Fibroblast of lung (primary cell): ENCODE measurements at places on chromosomes 12 and 14.

- no peak for DNase-seq
- H3K36me3 ChIP-seq = no peaks in the 10 kb centered on the region
- no peak overlapping the region for H3K27ac ChIP-seq
- no peaks in the 10 kb centered on the region for H3K4me1 ChIP-seq
- no peaks in the 10 kb centered on the region for H3K27me3 ChIP-seq
These were observed 78.4 kb downstream of the MOK start for GRCh38 chr14:102226356-102227125.

GRCh38 chr12:124109760-124110159 lies 136.7 kb downstream of the ZNF664 start:
- no peaks in the 10 kb centered on the region for H3K4me1 ChIP-seq
- H3K36me3 ChIP-seq = no peaks in the 10 kb centered on the region
- no peak overlapping the region for H3K4me3 ChIP-seq
- no peak overlapping the region for H3K27ac ChIP-seq

DNA sequence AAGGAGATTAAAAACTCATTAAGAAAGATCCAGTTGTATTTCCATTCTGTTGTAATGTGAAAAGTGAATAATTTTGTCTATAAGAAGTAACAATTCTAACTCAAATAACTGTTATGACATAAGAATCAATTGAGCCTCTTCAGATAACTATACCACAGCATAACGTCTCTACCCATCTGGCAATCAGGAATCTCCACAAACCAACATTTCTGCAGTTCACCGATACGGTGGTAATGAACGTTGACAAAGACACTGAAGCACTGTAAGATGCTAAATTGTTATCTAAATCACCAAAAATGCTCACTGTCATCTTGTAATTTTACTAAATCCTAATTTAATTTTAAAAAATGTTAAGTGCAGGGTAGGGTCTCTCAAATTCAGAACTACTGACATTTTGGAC lies 130.9 kb upstream of the USP15 start:
- H3K4me1 ChIP-seq = no peaks in the 10 kb centered on the region
- H3K36me3 ChIP-seq = no peaks in the 10 kb centered on the region
- no peaks in the 10 kb centered on the region for H3K27me3 ChIP-seq

GRCh38 chr12:52656616-52657015 lies 4.6 kb upstream of the KRT2 start:
- H3K27ac ChIP-seq = no peak overlapping the region
- no peaks in the 10 kb centered on the region for H3K36me3 ChIP-seq
- no peak overlapping the region for H3K4me3 ChIP-seq
- peaks cover 4% of the 10 kb centered on the region for H3K27me3 ChIP-seq

GRCh38 chr14:40656311-40656710 lies 950.4 kb upstream of the LRFN5 start:
- no peak for DNase-seq
- H3K4me3 ChIP-seq = no peak overlapping the region
- no peaks in the 10 kb centered on the region for H3K27me3 ChIP-seq

DNA sequence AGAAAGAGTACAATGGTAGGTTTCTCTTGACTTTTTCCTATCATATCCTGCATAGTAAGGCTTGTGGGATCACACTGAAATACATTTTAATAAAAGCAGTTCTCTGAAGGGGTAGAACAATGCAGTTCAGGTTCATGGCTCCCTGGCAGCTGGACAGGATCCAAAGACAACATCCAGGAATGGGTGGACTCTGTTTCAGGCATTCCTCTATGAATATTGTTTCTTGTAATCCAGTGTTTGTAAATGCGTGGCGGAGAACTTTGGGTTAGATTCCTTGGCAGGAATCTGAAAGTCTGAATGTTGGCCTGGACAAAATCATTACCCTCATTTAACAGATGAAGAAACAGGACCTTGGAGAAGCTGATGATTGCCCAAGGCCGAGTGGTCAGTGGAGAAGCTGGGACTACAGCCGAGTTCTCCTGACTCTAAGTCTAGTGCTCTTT lies 43.5 kb downstream of the SYNE2 start:
- peak; percentile 91 for DNase-seq
- H3K27me3 ChIP-seq = no peaks in the 10 kb centered on the region
- no peaks in the 10 kb centered on the region for H3K36me3 ChIP-seq
- H3K4me3 ChIP-seq = no peak overlapping the region
- no peak overlapping the region for H3K27ac ChIP-seq

- DNase-seq = peak; percentile 96
- H3K36me3 ChIP-seq = no peaks in the 10 kb centered on the region
- no peak overlapping the region for H3K4me3 ChIP-seq
- no peak overlapping the region for H3K27ac ChIP-seq
- no peaks in the 10 kb centered on the region for H3K4me1 ChIP-seq
These were observed 37.7 kb downstream of the FGD4 start for GRCh38 chr12:32437095-32437515.

DNA sequence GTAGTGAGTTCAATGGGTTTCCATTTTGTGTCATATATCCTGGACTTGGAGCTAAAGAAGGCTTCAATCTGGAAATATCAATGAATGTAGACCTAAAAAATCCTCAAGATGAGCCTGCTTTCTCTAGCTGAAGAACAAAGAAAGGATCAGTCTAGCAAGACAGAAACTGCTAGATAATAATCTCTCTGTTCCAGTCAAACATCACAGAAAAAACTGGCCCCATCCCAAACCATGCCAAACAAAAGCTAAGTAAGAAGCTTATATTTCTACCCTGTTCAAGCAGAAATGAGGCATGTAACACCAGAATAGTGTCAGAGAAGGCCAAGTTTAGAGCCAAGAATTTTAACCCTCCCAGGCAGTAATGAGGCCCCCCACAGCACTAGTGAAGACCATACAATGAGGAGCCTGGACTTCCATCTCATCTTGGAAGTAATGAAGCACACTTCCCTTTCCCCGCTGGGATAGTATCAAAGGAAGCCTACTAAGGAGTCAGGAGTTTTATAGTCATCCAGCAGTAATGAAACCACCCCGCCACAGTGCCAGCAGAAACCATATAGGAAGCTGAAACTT lies 95.8 kb downstream of the NELL2 start:
- no peak overlapping the region for H3K4me3 ChIP-seq
- H3K27me3 ChIP-seq = no peaks in the 10 kb centered on the region
- H3K27ac ChIP-seq = no peak overlapping the region
- no peaks in the 10 kb centered on the region for H3K36me3 ChIP-seq

- H3K36me3 ChIP-seq = no peaks in the 10 kb centered on the region
- no peak overlapping the region for H3K27ac ChIP-seq
- H3K27me3 ChIP-seq = no peaks in the 10 kb centered on the region
- DNase-seq = peak; percentile 15
These were observed 122.2 kb downstream of the NTS start for GRCh38 chr12:85996280-85996679.

DNA sequence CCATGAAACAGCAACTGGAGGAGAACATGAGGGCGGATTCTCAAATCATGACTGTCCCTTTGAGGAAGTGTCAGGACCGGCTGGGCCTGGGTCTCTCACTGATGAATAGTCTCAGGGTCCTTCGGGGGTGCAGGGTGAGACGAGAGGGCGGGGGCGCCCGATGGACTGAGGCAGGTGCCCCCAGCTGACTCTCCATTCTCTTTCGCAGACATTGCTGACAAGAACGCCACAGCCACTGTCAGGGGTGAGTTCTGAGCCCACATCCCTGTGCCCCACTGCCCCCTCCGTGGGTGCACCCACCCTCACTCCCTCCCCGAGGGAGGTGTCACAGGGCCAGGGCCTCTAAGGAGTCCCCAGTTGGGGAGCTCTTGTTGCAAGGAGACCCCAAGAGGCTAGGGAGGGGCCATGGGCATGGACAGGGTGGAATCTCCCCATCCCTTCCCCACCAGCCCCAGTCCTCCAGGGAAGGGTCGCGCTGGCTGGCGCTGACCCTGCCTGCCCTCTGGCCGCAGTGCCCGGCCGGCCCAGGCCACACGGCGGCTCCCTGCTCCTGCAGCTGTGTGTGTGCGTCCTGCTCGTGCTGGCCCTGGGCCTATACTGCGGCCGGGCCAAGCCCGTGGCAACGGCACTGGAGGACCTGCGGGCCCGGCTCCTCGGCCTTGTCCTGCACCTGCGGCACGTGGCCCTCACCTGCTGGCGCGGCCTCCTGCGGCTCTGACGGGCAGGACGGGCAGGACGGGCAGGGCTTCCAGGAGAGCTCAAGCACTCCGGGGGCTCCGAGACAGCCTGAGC lies 8.7 kb downstream of the C14orf180 start:
- DNase-seq = no peak
- H3K27me3 ChIP-seq = no peaks in the 10 kb centered on the region
- H3K4me3 ChIP-seq = no peak overlapping the region
- no peaks in the 10 kb centered on the region for H3K36me3 ChIP-seq

GRCh38 chr12:56040963-56041551 lies 661 bp upstream of the RPS26 start:
- DNase-seq = no peak
- peaks cover 6% of the 10 kb centered on the region for H3K4me1 ChIP-seq
- H3K27ac ChIP-seq = peak overlapping the region; percentile 51
- H3K36me3 ChIP-seq = peaks cover 9% of the 10 kb centered on the region
- H3K4me3 ChIP-seq = peak overlapping the region; percentile 97

DNA sequence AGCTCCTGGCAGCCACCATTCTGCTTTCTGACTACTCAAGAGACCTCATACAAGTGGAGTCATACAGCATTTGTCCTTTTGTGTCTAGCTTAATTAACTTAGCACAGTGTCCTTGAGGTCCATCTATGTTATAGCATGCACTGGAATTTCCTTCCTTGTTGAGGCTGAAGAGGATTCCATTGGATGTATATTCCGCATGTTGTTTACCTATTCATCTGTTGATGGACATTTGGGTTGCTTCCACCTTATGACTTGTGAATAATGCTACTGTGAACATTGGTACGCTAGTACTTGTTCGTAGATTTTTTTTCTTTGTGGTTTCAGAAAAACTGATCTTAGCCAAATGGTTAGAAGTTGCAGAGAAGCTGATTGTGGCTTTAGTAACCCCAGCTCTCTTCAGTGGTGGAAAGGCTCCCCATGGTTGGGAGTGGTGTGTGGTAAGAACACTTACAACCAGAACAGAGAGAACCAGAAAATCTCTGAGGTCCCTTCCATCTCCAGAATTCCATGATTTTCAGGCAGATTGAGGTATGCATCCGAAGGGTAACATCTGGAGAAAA lies 118.4 kb downstream of the SAMD4A start:
- no peaks in the 10 kb centered on the region for H3K36me3 ChIP-seq
- DNase-seq = peak; percentile 83
- peak overlapping the region; percentile 83 for H3K27ac ChIP-seq
- H3K27me3 ChIP-seq = no peaks in the 10 kb centered on the region

GRCh38 chr14:71359823-71360222 lies 452.6 kb downstream of the PCNX1 start:
- no peak for DNase-seq
- H3K27ac ChIP-seq = no peak overlapping the region
- H3K36me3 ChIP-seq = no peaks in the 10 kb centered on the region
- no peaks in the 10 kb centered on the region for H3K27me3 ChIP-seq

DNA sequence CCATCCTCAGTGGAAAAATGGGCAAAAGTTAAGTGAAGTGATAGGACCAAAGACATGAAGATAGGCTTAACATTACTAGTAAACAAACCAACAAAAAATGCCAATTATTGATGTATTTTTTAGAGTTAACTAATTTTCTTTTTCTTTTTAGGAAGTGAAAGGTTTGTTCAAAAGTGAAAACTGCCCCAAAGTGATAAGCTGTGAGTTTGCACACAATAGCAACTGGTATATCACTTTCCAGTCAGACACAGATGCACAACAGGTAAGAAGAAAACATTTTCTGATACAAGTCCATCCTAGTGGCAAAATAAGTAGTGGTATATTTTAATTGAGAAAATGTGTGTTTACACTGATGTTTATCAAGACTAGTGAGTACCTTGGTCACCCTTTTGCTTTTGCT lies 39.6 kb downstream of the LARP4 start:
- no peaks in the 10 kb centered on the region for H3K27me3 ChIP-seq
- H3K27ac ChIP-seq = no peak overlapping the region
- H3K4me3 ChIP-seq = no peak overlapping the region
- H3K36me3 ChIP-seq = peaks cover 4% of the 10 kb centered on the region

- no peak for DNase-seq
- H3K36me3 ChIP-seq = no peaks in the 10 kb centered on the region
- H3K4me1 ChIP-seq = peaks cover 12% of the 10 kb centered on the region
- no peaks in the 10 kb centered on the region for H3K27me3 ChIP-seq
- H3K27ac ChIP-seq = no peak overlapping the region
These were observed 126.4 kb downstream of the SCN8A start for GRCh38 chr12:51717326-51717925.

- no peaks in the 10 kb centered on the region for H3K27me3 ChIP-seq
- peak overlapping the region; percentile 96 for H3K27ac ChIP-seq
- H3K4me1 ChIP-seq = peaks cover 32% of the 10 kb centered on the region
- DNase-seq = no peak
- H3K4me3 ChIP-seq = no peak overlapping the region
- no peaks in the 10 kb centered on the region for H3K36me3 ChIP-seq
These were observed 24.8 kb upstream of the LGALS3 start for GRCh38 chr14:55103971-55104954.

GRCh38 chr12:100833282-100833681 lies 38.7 kb downstream of the ANO4 start:
- H3K27ac ChIP-seq = no peak overlapping the region
- no peak overlapping the region for H3K4me3 ChIP-seq
- H3K27me3 ChIP-seq = no peaks in the 10 kb centered on the region
- no peaks in the 10 kb centered on the region for H3K4me1 ChIP-seq

- peak; percentile 72 for DNase-seq
- peaks cover 10% of the 10 kb centered on the region for H3K27me3 ChIP-seq
- no peaks in the 10 kb centered on the region for H3K4me1 ChIP-seq
- no peaks in the 10 kb centered on the region for H3K36me3 ChIP-seq
- no peak overlapping the region for H3K4me3 ChIP-seq
These were observed 73.9 kb upstream of the CAPRIN2 start for GRCh38 chr12:30828686-30829085.

DNA sequence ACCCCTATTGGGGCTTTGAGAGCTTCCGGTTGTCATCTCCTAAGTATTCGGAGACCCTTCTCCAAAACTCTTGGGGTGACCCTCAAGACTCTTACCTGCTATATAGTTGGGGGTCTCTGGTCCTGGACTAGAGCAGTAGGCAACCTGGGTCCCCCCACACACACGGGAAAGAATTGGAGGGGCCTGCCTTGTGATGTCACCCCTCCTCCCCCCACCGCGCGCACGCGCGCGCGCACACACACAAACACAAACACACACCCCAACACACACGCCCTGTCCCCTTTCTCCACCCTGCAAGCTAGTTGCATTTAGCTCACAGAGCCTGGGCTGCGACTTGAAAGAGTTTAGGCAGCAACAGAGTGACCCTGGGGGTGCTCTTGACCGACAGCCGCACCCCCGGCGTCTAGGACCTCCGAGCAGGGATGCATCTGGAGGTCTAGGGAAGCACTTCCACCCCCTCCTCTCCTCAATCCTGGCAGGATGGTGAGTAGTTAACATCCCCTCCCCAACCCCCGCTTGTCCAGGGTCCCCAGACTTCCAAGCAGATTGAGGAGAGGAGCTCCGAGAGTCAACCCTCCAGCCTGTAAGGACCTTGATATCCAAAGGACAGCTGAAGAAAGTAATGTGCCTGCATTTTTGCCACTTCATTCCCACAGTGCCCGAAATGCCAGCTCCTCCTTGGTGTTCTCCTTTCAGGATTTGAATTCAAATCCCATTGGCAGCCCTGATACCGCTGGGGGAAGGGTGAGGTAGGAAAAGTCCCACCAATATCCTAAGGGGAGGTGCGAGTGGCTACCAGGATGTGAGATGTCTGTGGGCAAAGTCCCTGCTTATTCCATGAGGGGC lies 1.4 kb upstream of the DNAJC14 start:
- no peaks in the 10 kb centered on the region for H3K27me3 ChIP-seq
- peaks cover 10% of the 10 kb centered on the region for H3K4me1 ChIP-seq
- H3K27ac ChIP-seq = peak overlapping the region; percentile 91
- H3K36me3 ChIP-seq = peaks cover 6% of the 10 kb centered on the region
